Activated CD4-positive, alpha-beta memory T cell treated with anti-CD3 and anti-CD28 coated beads for 36 hours (primary cell): ENCODE measurements at places on chromosomes 1 and 21.

- no peak for DNase-seq
These were observed 59.1 kb downstream of the NFIA start for GRCh38 chr1:61141288-61142042.

- no peak for DNase-seq
These were observed 113.4 kb upstream of the ATP1A1 start for GRCh38 chr1:116259663-116260062.

DNA sequence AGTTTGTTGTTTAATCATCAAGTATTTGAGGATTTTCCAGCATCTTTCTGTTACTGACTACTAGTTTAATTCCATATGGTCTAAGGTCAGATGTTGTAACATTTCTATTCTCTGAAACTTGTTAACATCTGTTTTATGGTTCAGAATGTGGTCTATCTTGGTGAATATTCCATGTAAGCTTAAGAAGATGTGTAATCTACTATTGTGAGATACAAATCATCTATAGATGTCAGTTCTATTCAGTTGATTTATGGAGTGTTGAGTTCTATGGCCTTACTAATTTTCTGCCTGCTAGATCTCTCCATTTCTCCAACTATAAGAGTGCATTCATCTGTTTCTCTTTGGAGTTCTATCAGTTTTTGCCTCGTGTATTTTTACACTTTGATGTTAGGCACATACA is 31.5 kb downstream of the WARS2 start:
- no peak for DNase-seq

GRCh38 chr21:17427831-17428483 is 84.9 kb upstream of the CXADR start:
- DNase-seq = no peak

- no peak for DNase-seq
These were observed 11.8 kb upstream of the CSF1 start for GRCh38 chr1:109898842-109899241.

GRCh38 chr21:43782431-43783097 is 6.5 kb upstream of the CSTB start:
- DNase-seq = no peak

DNA sequence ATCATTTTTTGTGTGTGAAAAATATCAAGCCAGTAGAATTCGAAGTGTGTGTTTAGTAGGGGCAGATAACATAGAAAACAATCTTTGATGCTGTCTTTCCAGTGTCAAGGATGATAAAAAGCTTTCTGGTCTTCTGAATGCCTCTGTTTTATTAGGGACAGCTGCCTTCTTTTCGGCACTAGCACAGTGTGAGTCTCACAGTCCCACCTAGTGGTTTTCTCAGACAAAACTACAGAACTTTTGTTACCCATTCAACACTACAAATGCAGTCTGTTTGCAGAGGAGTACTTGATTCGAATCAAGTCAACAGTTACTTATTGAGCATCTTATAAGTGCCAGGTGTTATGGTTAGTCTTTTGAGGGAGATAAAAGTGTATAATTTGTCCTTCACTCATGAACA is 30.6 kb upstream of the MCOLN3 start:
- DNase-seq = no peak

DNA sequence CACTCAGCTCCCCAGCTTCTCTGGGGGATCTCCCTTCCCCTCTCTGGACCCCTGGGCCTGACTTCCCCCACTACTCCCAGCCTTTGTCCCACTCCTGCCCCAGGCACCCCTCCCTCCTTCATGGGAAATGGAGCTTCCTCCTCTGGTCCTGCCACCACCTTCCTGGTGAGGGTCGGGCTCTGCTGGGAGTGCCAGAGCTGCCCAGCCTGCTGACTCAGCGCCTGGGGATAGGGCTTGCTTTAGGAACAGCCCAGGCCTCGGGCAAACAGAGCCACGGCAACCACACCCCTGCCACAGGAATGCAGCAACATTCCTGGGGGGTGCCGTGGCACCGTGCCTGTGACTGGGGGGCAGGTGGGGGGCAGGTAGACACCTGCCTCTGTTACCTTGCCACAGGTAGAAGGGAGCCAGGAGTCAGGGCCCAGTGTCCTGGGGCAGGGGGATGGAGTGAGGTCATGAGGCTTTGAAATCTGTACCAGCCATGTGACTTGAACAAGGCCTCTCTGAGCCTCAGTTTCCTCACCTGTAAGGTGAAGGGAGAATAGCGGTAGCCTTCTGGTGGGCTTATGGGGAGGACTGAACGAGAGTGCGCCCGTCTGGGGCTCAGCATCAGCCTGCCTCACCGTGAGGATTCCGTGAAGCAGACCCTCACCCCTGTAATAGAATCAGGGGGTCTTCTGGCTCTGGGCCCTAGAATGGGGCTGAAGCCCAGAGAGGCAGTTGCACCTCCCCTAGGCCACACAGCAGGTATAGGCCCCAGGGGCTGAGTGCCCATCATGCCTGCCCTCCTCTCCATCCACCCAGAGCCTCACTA is 17.8 kb upstream of the EPHA2 start:
- DNase-seq = no peak

DNA sequence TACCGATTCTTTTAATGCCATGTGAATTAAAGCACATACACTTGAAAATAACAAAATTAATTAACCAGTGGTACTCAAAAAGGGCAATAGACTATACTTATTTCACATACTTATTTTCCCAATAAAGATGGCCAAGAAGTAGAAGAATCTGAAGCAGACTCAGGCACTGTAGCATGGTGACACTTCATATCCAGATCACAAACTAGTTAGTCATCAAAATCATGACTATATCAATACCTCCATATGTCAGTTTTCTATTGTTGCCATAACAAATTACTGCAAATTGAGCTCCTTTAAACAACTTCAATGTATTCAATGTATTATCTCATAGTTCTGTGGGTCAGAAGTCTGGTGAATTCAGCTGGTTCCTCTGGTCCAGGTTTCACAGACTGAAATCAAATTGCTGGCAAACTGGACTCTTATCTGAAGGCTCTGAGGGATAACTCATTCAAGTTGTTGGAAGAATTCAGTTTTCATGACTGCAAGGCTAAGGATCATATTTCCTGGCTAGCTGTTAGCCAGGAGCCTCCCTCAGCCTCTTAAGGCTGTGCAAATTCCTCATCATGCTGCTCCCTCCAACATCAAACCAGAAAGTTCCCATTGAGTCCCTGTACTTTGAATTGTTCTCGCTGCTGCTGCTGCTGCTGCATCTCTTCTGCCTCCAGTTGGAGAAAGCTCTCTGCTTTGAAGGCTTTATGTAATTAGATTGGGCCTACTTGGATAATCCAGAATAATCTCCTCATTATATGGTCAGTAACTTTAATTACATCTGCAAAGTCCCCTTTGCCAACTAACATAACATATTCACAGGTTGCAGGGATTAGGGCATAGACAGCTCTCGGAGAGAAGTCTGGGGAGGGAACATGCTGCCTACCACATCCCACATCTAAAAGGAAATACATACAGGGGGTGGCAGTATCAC is 91.5 kb downstream of the MRPL39 start:
- no peak for DNase-seq

DNA sequence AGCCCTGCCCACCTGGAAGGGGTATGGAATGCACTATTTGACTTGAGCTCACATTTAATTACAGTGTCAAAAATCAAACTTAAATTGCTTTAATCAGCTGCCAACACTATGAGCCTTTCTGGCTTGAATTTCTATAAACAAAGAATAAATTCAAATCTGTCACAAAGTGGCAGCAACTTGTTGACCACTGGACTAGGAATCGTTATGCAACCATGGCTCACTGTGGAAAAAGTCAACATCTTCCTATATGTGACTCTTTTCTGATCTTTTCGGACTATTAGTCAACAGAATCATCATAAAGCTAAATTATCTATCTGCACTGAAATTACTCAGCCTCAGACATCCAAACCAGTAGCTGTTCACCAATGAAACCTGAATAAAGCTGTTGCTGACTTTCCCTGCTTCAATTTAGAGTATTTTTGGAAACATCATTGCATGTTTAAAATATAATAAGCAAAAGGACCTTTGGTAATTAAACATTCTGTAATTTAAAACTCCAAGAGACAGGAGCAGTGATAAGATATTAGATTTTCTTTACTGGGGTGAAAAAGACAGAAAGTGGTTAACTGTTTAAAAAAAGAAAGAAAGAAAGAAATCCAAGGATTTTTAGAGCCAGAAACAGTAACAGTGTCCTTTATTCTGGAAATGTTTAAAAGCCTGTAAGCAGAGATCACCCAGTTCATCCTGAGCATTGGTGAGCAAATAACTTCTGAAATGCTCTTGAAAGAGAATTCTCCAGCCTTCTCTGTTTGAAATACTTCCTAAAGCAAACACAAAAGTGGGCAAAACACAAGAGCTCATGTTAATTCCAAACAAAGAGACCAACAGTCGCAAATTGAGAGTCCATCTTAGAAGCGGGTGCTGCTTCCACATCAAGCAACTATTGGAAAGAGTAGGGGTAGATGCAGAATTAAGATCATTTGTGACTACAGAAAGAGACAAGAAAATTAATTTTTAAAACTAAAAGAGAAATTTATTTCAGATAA is 26.2 kb upstream of the ERG start:
- no peak for DNase-seq

DNA sequence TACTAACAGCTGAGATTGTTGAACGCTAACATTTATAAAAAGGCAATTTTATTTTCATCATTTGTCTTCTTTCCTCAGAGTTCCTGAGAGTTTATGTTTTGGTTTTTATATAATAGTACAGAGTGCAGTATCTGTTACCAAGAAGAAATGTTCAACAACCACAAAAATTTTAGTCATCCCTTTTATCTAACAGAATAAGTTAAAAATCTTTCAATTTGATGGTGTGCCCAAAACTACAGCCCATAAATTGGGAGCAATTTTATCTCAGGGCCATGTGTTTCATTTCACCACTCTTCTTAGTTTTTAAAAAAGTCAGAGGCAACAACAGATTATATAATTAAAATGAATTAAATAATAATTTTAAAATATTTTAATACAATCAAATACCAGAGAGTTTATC is 37.1 kb downstream of the NEXN start:
- no peak for DNase-seq

- DNase-seq = no peak
These were observed 255.1 kb downstream of the NFIA start for GRCh38 chr1:61337441-61337951.

DNA sequence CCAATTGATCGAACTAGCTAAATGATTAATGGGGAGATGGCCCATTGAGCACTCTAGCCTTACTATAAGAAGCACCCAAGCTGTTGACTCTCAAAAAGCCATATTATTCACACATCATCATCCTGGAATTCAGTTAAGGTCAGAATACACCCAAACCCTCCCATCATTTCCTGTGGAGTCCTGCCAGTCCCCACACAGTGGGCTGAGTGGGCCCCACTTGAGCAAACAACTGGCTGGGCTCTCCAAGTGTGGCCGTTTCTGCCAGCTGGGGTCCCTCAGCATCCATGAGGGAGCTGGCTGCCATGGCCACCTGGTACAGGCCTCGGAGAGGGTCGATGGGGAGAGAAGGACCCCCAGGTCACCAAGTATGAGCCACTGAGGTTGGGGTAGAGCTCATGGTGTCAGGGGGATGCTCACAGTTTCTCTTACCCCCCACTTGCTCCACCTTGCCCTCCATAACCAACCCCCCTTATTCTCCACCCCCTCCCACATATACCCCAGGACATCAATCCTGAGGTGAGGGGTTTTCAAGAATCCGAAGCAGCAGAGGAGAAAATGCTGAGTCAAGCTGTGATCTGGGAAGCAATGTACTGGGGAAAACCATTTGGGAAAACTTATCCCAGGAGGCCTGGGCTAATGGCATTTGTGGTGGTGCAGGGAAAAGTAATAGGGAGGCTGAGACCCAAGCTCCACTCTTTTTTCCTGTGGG is 60.3 kb downstream of the UBE2T start:
- DNase-seq = no peak

GRCh38 chr1:115762779-115763178 is 5.7 kb downstream of the CASQ2 start:
- no peak for DNase-seq

DNA sequence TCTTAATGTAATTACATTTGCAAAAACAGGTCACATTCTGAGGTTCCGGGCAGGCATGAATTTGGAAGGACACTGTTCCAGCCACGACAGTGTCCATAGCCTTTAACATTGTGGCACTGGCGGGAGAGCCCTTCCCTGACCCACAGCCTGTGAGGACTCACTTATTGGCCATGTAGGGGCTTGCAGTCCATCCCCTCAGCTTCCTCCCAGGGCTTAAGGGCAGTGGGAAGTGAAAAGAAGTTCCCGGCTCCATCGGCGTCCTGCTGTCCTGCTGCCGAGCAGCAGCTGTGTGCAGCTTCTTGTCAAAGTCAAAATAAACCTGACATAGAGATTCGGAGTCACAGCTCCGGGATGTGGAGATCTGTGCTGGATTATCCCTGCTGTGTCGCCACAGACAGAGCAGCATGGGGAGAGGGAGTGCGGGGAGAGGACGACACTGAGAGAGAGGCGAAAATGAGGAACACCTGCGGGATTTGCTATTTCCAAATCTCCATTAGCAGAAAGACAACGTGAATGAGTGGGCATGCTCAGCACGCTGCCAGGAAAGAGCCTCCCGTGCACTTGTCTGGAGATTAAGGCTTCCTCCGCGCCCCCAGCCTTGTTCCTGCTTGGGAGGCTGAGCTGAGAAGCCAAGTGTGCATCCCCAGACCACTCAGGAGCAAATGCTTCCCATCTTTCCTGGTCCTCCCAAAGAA is 260.3 kb downstream of the ASTN1 start:
- DNase-seq = no peak

DNA sequence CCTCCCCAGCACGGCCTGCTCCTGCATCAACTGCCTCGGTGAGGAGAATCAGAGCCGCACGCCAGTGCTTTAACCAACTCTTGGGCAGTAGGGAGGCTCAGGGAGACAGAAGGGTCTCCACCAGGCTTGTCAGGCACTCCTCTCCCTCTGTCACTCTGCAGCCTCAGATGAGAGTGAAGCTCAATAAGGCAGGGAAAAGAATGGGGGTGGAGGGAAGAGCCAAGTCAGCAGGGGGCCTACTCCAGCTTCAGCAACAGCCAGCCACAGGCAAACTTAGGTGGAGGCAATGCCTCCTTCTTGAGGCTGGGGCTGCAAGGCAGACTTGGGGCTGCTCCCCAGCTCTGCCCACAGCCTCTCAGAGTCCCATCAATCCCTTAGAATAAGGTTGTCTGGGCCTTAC is 51.8 kb upstream of the A3GALT2 start:
- no peak for DNase-seq

- DNase-seq = no peak
These were observed 259.8 kb upstream of the CAMK1G start for GRCh38 chr1:209323743-209324142.

GRCh38 chr1:234583755-234584419 is 26.1 kb downstream of the IRF2BP2 start:
- DNase-seq = no peak

GRCh38 chr1:179082333-179082998 is 596 bp downstream of the TOR3A start:
- peak; percentile 43 for DNase-seq

- DNase-seq = peak; percentile 84
These were observed 5.8 kb downstream of the TTC13 start for GRCh38 chr1:230972855-230973271.

- no peak for DNase-seq
These were observed 14.4 kb downstream of the MAP3K7CL start for GRCh38 chr21:29144736-29145353.

- no peak for DNase-seq
These were observed 59.0 kb upstream of the PGD start for GRCh38 chr1:10339815-10340214.
